ENCODE measurements at places on chromosomes 1 and 21.

GRCh38 chr1:43764581-43764980, 57.2 kb downstream of the ST3GAL3 start:
- no peak for DNase-seq

- DNase-seq = no peak
Observed at GRCh38 chr1:19035377-19036040, 79.0 kb upstream of the IFFO2 start.

GRCh38 chr1:206924592-206925105, 2.9 kb upstream of the FCMR start:
- no peak for DNase-seq

GRCh38 chr1:227268943-227269342, 49.3 kb downstream of the CDC42BPA start:
- DNase-seq = no peak

GRCh38 chr1:167795810-167796740, 74.3 kb downstream of the MPZL1 start:
- DNase-seq = no peak

- DNase-seq = no peak
Observed at GRCh38 chr1:54424398-54424797, 18.2 kb upstream of the SSBP3 start.

DNA sequence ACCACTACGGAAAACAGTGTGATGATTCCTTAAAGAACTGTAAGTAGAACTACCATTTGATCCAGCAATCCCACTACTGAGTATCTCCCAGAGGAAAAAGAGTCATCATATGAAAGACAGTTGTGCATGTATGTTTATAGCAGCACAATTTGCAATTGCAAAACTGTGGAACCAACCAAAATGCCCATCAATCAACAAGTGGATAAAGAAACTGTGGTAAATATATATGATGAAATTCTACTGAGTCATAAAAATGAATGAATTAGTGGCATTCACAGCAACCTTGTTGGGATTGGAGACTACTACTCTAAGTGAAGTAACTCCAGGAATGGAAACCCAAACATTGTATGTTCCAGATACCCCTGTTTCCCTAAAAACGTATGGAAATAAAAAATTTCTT, 337.0 kb upstream of the PTBP2 start:
- DNase-seq = no peak

DNA sequence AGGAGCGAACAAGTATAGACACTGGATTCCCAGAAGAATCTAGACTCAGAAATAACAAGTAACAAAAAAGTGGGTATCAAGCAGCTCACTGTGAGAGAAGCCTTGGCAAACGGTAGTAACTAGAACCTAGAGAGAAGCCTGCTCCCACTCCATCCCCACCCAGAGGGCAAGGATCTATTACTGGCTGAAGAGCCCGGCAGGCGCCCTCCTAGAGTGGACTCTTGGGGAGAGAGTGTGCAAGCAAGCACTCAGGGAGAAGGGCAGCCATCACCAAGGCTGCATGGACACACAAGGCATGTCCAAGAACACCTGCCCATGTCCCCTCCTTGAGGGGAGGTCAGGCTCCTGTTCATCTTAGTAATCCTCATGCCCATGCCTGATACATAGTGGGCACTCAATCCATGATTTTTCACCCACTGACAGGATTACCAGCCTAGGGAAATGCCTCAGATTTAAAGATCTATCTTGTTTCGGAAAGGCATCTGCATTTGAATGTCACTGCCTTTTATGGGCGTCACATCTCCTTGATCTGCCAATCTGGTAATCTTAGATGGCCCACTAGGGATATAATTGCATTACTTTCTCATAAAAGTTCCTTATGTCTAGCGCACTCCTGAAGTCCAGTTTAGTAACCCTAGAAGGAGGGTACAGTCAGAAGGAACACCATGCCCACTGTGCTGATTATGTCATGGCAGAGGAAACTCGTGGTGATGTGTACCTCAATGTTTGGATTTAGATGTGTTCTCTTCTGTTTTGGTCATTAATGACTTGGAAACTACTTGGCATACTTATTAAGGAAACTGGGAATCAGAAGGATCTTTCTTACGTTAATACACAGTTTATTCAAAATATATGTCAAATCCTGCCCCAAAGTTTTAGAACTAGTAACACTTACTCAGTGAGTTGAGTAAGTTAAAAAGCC, 14.4 kb downstream of the CNN3 start:
- DNase-seq = no peak

DNA sequence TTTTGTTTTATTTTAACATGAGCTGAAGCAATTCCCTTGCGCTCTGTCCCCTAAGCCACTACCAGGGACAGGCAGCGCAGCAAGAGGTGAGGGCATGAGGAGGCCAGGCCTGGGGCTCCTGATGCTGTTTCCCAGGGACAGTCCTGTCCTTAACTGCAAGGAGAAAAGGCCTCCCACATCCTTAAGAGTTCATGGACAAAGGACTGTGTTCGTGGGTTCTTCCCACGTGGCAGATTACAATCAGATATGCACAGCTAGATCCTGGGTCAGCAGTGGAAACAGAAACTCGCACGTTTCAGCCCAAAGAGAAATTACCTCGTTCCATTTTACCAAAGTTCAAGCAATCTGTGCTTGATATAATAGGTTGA, 85.8 kb downstream of the MIS18A start:
- no peak for DNase-seq
